Head of caudate nucleus (tissue), 42 donors: ENCODE measurements at places on chromosomes 16 and 17.

- DNase-seq = no peak
Measured at GRCh38 chr16:72959301-72959996, 88.5 kb downstream of the ZFHX3 start.

- no peak for DNase-seq
Measured at GRCh38 chr16:14505846-14506245, 124.2 kb downstream of the PARN start.

- no peak for DNase-seq
Measured at GRCh38 chr16:83458612-83459011, 349.2 kb upstream of the HSBP1 start.

DNA sequence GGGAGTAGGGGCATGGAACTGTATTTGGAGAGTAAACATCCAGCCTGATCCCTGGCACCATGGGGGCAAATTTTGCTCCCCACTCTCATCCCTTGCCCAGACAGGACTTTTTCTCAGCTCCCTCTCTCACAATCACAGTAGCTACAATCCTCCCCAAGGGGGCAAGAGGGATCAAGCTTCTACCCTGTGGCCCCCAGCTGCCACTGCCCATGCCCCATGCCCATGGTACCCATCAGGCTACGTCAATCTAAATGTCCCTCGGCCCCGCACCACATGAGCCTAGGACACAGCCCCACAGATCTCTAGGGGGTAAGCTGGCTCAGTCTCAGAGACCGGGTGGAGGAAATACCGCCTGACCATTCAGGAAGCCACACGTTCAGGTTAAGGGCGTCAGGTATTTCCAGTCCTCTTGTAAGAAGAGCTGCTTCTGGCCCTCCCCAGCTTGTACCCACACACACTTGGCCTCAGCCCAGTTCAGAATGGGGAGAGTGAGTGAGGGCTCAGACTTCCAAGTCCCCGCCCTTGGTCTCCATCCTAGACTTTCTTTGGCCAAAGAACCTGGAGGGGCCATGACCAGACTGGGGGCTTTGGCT lies 1.8 kb downstream of the CACNB1 start:
- no peak for DNase-seq

DNA sequence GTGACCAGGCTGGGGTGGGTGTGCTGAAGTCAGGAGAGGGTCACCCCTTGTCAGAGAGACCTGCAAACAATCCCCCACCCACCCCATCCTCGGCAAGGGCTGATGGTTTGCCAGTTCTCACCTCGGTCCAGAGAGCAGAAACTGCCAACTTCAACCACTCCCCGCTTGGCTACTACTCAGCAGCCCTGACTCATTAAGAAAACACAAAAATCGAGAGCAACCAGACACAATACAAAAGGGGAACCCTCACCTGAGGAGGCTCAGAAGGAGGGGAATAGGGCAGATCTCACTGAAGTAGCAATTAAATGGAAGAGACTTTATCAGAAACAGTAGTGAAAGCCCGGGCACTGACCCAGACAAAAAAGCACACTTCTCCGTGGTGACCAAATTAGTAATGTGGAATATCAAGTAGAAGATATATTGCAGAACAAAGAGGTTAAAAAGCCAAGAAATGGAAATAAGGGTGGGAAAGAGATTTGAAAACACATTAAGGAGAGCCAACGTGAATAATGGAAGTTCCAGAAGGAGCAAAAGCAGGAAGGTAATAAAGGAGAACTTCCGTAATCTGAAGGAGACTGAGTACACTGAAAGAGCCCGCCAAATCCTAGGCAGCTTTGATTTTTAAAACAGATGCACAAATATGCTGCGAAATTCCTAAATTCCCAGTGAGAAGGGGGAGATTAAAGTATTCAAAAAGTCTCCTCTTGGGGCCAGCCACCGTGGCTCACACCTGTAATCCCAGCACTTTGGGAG lies 23.6 kb downstream of the CENPV start:
- DNase-seq = no peak

GRCh38 chr17:39863918-39864746 lies at the start of gene IKZF3:
Gene IKZF3, minus strand, starts transcription at chr17:39864312. Its CDS starts 186 bp downstream, at chr17:39864126.
- DNase-seq = no peak

DNA sequence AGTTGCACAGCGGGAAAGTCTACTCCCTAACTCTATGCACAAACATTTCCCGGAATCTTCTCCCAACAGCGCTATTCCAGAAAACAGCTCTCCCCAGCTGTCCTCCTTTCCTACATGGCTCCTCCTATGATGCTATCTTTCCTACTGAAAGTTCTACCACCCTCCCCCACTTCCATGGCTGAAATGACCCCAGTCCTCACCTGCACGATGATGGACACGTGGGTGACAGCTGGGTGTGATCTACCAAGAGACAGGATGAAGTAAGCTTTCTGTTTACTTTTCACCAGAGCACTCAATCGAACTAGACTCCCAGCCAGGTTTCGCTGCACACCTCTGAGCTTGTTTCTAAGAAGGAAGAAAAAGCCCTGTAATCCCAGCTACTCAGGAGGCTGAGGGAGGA lies 10.7 kb downstream of the CTC1 start:
- no peak for DNase-seq

GRCh38 chr16:57310801-57311200 lies 26.3 kb upstream of the PLLP start:
- DNase-seq = no peak

- no peak for DNase-seq
Measured at GRCh38 chr16:84932681-84933080, 78.7 kb downstream of the ZDHHC7 start.

- peak; percentile 72 for DNase-seq
Measured at GRCh38 chr16:75011634-75012307, 12.9 kb downstream of the ZNRF1 start.

DNA sequence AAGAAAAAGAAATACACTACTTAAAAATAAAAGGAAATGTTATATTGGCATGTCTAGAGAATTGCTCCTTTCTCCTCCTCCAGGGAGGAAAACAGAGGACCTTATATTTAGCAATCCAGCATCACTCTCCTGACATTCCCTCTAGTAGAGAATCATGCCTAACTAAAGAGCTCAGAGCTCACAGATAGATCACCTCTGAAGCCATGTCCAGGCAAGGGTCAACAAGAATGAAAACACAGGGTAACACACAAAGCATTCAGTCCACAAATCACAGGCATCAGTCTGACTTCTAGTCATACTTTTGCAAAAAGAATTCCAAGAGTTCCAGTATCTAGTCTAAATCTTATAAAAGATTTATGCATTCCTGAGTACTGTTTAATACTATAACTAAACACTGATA lies 4.4 kb upstream of the HASPIN start:
- DNase-seq = no peak

GRCh38 chr17:75847614-75848522 lies 3.7 kb upstream of the UNC13D start:
- no peak for DNase-seq

DNA sequence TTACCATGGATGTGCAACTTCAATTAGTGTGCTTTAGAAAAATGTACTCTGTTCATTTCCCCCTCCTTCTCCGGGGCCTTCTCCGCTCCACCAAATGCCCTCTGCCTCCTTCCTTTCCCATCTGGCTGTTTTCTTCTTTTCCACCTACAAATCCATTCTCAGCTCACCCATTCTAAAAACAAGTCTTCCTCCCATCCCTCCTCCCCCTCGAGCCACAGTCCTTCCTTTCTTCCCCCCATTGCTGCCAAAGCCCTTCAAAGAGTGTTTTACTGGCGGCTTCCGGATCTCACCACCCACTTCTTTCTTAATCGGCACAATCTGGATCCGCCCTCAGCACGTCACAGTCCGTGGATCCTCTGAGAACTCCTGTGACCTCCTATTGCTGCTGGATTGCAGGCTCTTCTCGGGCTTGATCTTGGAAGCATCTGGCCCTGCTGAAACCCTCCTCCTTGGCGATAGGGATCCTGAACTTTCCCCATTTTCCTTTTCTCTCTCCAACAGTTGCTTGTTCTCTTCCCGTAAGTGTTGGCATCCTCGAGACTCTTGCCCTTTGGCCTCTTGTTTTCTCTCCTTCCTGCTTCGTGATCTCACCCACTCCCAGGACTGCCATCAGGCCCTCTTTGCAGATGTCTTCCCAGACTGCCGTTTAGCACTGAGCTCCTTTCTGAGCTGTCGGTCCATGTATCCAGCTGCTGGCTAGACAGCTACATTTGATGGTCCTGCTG lies 36.0 kb upstream of the FBXO47 start:
- DNase-seq = peak; percentile 22

GRCh38 chr17:77106874-77107358 lies 33.9 kb upstream of the SEC14L1 start:
- no peak for DNase-seq

DNA sequence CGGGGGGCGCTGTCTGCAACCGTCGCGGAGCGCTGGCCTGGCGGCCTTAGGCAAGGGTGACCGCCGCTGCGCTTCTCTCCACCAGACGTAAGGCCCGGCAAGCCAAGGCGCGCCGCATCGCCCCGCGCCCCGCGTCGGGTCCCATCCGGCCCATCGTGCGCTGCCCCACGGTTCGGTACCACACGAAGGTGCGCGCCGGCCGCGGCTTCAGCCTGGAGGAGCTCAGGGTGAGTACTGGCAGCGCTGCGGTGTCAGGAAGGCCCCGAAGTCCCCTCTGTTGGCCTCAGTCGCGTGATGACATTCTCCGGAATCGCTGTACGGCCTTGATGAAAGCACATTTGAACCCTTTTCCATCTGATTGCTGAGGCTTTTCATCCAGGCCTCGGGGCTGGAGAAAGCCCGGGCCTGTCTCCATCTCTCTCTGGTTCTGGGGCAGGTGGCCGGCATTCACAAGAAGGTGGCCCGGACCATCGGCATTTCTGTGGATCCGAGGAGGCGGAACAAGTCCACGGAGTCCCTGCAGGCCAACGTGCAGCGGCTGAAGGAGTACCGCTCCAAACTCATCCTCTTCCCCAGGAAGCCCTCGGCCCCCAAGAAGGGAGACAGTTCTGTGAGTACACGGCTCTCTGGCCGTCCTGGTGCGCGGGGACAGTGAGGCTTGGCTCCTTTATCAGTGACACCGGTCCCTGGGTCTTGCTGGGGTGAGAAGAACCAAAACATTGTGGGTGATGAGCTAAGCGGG lies 831 bp downstream of the RPL13 start:
- DNase-seq = no peak

- peak; percentile 96 for DNase-seq
Measured at GRCh38 chr16:25106567-25107465, 4.7 kb upstream of the LCMT1 start.

DNA sequence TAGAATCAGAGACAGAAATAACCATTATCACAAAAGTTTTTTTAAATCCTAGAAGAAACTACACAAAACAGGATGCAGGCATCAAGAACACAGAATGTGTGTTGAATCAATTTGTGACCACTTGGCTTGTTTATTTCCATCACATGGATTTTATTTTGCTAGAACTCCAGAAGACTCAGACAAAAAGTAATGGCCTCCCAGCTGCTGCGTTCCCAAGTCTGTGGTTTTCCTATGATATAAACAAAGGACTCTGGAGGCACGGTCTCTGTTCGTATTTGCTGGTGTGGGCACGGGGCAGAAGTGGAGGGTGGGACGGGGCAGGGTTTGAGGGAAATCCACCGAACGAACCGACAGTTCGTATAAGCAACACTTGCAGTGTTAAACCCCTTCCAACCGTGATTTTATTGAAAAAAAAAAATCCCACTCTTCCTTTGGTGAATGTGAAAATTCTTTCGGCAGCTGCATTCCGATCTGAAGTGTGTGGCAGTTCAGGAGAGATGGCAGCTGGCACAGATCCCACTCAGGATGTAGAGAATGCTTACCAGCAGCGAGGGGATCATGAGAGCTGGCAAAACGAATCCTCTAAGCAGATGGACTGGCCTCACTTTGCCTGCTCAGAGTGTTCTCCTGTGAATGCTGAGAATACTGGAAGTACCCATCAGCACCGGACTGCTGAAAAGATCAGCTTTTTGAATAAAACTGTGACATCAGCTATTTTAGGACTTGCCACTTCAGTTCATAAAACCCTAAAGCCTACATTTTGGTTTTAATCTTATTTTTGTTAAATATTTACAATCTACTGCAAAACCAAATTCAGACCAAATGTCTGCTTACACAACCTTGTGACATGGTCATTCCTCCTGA lies 165.2 kb downstream of the VPS53 start:
- DNase-seq = no peak

DNA sequence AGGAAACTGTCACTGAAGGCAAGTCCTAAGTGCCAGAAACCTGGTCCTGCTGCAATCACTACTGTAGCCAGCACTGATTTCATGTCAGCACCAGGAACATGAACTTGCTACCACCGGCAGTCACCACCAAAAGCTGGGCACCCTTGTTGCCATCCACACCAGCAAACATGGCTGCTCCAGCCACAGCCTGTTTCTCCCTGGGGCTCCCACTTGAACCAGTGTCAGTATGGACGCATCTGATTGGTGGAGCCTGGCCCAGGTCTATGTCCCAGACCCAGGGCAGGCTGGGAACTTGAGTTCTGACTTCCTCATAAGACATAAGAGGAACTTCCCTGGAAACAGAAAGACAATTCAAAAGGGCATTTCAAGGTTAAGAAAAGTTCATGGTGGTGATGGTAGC lies 56.5 kb downstream of the COPRS start:
- no peak for DNase-seq

GRCh38 chr17:73470316-73470826 lies 158.6 kb upstream of the CDC42EP4 start:
- DNase-seq = no peak

GRCh38 chr17:42866631-42867575 lies 15.9 kb downstream of the AOC3 start:
- no peak for DNase-seq

DNA sequence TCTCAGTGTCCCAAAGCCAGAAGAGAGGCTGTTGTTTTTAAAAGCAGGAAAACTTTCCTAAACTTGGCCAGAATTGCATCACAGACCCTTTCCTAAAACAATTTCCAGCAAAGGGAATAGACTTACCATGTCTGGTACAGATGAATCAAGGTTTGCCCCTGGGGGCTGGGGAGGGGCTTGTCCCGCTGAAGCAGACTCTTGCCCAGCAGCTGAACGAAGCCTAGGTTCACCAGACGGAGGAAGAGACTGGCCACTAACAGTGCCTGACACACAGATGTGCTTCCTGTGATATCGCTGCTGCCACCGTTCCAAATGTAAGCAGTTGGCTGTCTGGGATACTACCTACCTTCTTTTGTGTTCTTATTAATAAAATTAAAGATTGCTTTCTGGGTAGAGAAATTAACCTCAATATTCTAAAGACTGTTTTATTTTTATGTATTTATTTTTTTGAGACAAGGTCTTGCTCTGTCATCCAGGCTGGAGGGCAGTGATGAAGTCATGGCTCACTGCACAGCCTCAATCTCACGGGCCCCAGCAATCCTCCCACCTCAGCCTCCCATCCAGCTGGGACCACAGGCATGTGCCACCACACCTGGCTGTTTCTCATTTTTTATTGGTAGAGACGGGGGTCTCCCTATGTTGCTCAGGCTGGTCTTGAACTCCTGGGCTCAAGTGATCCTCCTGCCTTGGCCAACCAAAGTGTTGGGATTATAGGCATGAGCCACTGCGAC lies 13.5 kb downstream of the PRCD start:
- no peak for DNase-seq

GRCh38 chr17:29140051-29140621 lies 40.1 kb downstream of the MYO18A start:
- DNase-seq = peak; percentile 82

DNA sequence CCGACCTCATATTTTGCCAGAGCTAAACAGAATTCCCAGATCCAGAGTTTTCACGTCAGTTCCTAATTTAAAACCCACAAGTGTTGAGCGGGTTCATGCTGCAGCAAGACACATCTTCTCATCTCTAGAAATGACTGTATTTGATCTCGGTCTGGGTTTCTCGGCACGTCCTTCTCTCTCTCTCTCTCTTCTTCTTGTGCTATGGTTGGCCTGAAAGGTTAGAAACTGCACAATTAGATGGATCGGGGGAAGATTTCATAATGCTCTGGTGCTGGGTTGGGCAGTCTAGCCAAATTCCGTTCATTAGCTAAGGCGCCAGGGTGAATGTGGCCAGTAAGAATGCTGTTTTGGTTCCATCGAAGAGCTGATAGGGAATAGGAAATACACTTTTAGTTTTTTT lies 158.9 kb upstream of the NOG start:
- DNase-seq = no peak
